HT1080 (cell line): ENCODE measurements at places on chromosomes 5 and 9. TPM values are rescaled to one million over a fixed set of nuclear protein-coding genes. Genes with fewer than 3 reads are reported as not detected.
A peak's percentile ranks its signal among the peaks of the same experiment; 100 is the strongest.

Gene LCN15
- not detected in 2 replicates for total RNA-seq

Gene SLC45A2
- not detected in 2 replicates for total RNA-seq

Gene CYLC2
- total RNA-seq: not detected in 2 replicates

DNA sequence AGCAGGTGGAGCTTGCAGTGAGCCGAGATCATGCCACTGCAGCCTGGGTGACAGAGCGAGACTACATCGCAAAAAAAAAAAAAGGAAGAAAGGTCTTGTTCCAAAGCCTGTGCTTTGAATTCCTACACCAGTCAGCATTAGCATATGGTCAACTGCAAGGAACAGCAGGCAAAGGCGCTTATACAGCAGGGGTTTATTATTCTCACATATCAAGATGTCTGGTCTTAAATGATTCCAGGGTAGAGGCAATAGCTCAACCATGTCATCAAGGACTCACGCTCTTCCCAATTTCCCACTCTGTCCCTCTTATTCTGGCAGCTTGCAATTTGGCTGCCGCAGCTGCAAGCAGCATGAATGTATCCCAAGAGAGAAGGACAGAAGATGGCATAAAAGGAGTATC is 28.6 kb upstream of the HRH2 start:
- DNase-seq: no peak

DNA sequence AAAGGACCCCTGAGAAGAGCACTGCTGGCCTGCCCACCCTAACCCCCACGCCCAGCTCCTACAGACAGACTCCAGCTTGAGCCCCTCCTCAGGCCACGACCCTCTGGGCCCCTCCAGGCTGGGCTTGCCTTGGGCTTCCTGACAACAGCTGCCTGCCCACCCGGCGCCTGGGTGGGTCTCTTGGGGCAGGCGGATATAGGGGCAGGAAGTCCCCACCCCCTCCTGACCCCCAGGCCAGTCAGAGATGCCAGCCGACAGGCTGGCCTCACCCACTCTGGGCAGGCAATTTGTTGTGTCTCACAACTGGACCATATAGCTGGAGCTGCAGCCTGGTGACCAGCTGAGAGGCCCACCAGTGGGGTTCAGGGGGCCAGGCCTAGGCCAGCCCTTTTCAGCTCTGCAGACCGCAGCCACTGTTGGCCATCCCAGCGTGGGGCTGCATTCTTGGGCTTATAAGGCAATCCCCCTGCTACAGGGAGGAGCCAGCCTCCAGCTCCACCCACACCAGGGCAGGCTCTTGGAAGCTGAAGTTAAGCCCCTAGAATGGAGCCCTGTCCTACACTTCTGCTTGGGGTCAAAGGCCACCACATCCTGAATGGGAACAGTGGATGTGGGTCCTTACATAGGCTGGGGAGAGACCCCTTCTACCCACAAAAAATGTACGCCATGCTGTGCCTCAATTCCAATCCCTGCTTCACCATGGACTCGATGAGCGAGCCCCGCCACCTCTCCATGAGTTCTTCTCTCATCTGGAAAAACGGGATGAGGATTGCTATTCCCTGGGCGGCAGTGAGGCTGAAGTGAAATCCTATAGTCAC is 2.0 kb downstream of the PDLIM7 start:
- peak; percentile 87 for DNase-seq

DNA sequence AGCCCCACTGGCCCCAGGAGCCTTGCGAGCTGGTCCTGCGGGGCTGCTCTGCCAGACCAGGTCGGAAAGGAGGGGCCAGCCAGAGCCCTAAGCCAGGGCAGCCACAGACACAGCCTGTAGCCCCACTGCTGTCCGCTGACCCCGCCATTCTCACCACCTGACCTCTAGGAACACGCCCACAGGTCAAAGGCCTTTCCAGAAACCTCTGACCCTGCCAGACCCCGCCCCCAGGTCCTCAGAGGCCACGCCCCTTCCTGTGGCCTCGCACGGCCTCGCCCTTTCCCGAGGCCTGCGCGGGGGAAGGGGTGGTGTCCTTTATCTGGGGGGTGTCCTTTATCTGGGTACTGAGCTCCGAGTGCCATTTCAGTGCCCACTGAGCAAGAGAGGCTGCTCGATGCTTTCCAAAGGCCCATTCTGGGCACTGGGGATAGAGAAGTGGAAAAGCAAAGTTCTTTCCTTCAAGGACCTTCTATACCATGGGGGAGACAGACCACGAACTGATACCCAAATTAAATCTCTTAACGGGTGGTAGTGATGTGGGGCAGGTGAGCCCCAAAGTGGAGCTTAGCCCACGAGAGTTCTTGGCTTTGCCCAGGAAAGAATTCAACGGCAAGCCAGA is 46.5 kb downstream of the P4HA2 start:
- DNase-seq: no peak

- DNase-seq: peak; percentile 7
Observed at GRCh38 chr5:96293966-96294883, 138.8 kb downstream of the PCSK1 start.

DNA sequence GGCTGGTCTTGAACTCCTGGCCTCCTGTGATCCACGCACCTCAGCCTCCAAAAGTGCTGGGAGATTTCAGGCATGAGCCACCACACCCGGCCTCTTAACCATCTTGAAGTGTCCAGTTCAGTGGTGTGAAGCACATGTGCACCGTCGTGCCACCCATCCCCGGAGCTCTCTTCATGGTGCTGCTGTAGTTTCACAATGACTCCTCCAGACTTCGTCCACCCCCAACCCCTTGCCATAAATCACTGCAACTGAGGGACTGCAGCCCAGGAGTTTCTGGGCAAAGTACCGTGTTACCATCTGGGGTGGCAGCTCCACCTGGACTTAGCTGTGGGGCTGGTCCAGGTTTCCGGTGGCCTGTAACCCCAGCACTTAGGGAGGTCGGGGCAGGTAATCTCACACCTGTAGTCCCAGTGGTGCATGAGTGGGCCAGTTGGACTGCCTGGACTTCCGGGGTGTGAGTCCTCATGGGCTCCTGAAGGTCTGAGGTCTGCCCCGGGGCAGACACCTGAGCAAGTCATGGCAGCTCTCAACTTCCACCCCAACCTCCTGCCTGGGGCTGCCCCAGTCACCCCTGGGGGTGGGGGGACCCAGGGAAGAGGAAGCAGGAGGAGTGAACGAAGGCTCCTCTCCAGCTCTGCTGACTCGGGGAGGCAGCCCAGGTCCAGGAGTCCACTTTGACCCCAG is 6.6 kb upstream of the N4BP3 start:
- no peak for DNase-seq

DNA sequence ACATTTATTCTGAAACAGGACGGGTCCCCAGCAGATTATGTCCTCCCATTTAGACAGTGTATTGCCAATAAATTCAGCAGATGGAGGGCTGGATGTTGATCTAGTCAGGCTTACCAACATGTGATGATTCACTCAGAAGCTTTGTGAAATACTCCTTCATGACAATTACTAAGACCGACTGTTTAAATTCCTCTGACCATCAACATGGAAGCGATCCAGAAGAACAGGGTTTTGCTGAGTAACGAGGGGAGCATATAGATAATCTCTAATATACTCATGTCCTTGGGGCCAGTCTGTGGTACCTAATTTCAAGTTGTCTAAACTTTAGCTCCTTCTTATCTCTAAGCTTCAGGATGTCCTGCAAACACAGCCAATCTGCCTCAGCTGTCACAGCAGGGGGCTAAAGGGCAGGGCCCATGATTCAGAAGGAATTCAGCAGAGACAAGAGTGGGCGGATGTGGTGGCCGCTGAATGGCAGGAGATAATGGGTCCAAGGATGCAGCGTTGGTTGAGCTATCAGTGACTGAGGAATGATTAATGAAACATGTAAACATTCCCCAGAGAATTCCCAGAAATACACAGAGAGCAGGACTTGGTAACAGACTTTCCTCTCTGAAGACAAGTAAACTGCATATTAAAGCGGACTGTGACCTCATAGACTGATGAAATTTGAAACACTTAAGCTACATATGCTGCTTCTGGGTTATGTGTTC is 109.4 kb downstream of the ANKRD55 start:
- DNase-seq: peak; percentile 100

DNA sequence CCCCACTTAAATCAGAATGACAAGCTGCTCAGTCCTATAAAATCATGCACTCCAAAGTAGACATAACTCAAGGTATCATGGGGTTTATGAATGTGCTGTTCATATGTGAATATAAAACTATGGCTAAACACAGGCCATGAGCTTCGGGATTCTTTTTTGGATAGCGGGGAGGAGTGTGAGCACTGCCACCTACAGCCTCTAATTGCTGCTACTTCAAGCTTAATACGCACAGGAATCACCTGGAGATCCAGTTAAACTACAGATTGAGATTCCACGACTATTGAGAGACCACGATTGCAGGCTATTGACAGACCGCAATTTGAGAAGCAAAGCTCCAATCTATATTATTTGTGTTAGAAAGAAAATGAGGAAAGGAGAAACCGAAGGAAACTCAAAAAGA is 231.6 kb downstream of the MCTP1 start:
- DNase-seq: no peak

- DNase-seq: no peak
Observed at GRCh38 chr9:72333709-72334108, 31.3 kb downstream of the ZFAND5 start.
